Natural killer cell (primary cell): ENCODE measurements at places on chromosomes 6 and 20. TPM values are rescaled to one million over a fixed set of nuclear protein-coding genes. Genes with fewer than 3 reads are reported as not detected.

Gene DEFB132
- total RNA-seq: not detected

Gene TMEM217
- 2.1 TPM for total RNA-seq

Gene HTR1B
- 0.48 TPM for total RNA-seq

Gene SLC17A1
- total RNA-seq: 0.27 TPM

Gene JPH2
- not detected for total RNA-seq

Gene FAM209B
- total RNA-seq: 3.3 TPM

Gene TFEB
- total RNA-seq: 66.7 TPM

Gene CCM2L
- total RNA-seq: not detected

Gene MOG
- total RNA-seq: not detected

Gene ADGRF5
- not detected for total RNA-seq

Gene TNFAIP3
- total RNA-seq: 1,163 TPM

Gene KIAA1755
- not detected for total RNA-seq

Gene ADGRG6
- total RNA-seq: 0.24 TPM

Gene BPIFB1
- not detected for total RNA-seq

Gene GPLD1
- total RNA-seq: 0.88 TPM

Gene SYCP2L
- total RNA-seq: 0.82 TPM

Gene MYL9
- 2.7 TPM for total RNA-seq

Gene RIPOR3
- not detected for total RNA-seq

Gene OCSTAMP
- total RNA-seq: not detected

Gene IL17A
- not detected for total RNA-seq

Gene RSPH9
- not detected for total RNA-seq

Gene TAAR8
- total RNA-seq: not detected

Gene TCFL5
- 8.0 TPM for total RNA-seq

Gene ULBP2
- 2.4 TPM for total RNA-seq

Gene THBD
- total RNA-seq: 2.8 TPM

Gene ADAT2
- total RNA-seq: 19.1 TPM

Gene MYLK4
- 1.1 TPM for total RNA-seq

Gene C2
- total RNA-seq: 1.3 TPM

Gene TUBB2B
- total RNA-seq: 0.66 TPM

Gene GTSF1L
- not detected for total RNA-seq

Gene HNF4A
- not detected for total RNA-seq

Gene TBXT
- not detected for total RNA-seq

Gene HMGN4
- 80.6 TPM for total RNA-seq

Gene RAD21L1
- total RNA-seq: not detected

Gene NOTCH4
- total RNA-seq: 4.8 TPM

Gene TSPO2
- total RNA-seq: not detected

Gene ADGRB3
- not detected for total RNA-seq

Gene TBC1D32
- total RNA-seq: 8.9 TPM

Gene TRPC4AP
- 74.4 TPM for total RNA-seq

Gene PBOV1
- not detected for total RNA-seq

Gene SLC22A7
- not detected for total RNA-seq

Gene DLK2
- total RNA-seq: not detected

Gene STMND1
- not detected for total RNA-seq

Gene HLA-DRB1
- 123 TPM for total RNA-seq

Gene GNL1
- total RNA-seq: 137 TPM
